ENCODE measurements at places on chromosomes 11 and 22.

GRCh38 chr11:78354408-78355308, 63.0 kb downstream of the GAB2 start:
- DNase-seq, result no peak

DNA sequence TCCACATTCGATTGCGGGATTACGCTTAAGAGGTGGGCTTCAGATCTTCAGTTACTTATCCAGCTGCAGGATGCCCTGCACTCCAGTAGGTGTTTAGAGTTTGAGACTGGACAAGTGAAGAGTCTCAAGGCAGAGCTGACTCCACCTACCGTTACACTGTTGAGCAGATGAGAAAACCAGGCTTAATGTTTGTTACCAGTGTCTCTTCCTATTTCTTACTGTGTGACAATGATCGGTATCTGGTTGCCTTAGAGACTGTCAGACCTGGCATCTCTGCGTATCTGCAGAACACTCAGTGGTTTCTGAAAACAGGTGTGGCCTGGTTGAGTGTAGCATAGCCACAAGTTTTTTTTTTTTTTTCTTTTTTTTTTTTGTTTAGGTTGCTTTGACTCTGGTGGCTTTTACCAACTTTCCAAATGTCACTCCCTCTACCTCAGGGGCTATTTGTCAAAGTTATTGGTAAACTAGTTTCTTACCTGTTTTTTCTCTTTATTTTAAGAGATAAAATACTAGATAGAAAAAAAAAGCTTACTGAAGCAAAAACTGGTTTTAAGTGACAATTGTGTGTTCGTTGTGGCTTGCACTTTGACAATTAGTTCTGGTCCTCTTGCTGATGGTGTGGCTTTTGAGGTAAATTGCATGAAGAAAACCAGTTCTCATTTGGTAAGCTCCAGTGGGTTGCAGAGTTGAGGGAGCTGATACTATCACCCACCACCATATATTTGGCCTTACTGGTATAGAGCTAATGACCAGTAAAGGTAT, 284.8 kb downstream of the ETS1 start:
- DNase-seq, result no peak

DNA sequence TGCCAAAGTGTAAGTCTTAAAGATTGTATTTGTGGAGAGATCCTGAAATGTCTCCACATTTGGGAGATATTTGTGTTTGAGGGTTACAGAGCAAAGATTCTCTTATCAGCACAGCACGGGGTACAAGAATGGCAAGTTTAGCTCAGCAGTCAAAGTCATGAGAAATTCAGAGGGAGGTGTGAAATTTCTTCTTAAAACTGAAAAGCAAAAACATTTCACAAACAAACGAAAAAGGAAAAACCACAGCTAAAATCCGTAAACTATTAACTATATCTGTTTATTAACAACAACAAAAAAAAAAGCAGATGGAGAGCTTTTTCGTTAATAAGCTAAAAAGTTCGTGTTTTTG, 40.9 kb upstream of the ETS1 start:
- DNase-seq, result no peak

DNA sequence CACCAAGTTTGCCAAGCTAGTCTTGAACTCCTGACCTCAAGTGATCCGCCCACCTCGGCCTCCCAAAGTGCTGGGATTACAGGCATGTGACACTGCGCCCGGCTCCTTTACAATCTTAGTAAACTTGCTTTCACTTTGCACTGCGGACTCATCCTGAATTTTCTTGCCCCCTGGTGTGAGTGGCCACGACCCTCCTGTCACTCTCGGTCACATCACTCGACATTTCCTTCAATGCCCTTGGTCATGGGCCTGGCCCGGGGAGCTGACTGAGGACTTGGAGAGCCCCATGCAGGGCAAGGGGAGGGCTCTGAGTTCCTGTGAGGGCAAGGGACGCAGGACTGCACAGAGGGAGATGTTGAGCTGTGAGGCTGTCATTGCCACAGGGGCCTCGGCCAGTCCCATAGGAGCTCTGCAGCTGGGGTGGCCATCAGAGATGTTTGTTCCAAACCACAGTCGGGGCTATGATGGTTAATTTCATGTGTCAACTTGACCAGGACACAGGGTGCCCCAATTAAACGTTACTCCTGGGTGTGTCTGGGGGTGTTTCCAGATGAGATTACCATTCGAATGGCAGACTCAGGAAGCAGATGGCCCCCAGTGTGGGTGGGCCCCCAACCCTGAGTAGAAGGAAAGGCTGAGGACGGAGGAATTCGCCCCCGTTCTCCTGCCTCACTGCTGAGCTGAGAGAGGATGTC, 21.2 kb downstream of the A4GALT start:
- DNase-seq, result no peak

GRCh38 chr11:19018901-19019300, 41.6 kb downstream of the MRGPRX2 start:
- no peak for DNase-seq

DNA sequence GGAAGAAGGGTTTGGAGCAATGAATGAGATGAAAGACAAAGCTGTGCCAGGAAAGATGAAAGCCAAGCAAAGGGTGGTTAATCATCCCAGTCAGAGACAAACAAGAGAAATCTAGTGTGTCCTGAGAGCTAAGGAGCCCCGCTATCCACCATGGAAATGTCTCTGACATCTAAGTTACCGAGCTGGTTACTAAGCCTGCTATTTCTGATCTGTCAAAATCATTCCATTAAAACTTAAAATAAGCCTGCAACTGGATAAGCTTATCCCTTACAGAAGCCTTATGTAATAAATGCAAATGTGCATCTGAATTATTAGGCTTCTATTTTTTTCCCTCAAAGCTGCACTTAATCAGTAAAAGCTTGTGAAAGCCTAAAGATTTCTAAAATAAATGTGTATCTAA, 22.1 kb upstream of the SESN3 start:
- DNase-seq, result no peak

DNA sequence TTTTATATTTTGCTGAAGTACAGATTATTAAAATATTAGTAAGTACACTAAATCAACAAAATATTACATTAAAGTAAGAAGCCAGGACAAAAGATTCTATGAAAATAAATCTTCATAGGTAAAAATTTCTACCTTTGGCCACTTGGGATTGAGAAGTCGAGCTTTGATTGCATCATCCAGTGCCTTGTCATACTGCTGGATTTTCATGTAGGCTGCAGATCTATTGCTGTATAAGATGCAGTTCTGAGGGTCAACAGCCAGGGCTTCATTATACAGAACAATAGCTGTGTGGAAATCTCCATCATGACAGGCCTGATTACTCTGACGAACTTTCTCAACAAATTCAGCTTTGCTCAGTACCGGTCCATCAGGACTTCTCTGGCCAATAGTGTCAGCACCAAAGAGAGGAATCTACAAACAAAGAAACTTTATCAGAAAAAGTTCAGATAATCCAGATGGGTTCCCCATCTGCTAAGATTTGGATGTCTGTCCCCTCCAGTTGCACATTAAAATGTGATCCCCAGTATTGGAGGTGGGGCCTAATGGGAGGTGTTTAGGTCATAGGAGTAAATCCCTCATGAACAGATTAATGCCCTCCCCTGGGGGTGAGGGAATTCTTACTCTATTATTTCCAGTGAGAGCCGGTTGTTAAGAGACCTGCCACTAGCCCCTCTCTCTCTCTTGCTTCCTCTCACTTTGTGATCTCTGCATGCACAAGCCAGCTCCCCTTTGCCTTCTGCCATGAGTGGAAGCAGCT, 50.0 kb downstream of the TTC28 start:
- no peak for DNase-seq

DNA sequence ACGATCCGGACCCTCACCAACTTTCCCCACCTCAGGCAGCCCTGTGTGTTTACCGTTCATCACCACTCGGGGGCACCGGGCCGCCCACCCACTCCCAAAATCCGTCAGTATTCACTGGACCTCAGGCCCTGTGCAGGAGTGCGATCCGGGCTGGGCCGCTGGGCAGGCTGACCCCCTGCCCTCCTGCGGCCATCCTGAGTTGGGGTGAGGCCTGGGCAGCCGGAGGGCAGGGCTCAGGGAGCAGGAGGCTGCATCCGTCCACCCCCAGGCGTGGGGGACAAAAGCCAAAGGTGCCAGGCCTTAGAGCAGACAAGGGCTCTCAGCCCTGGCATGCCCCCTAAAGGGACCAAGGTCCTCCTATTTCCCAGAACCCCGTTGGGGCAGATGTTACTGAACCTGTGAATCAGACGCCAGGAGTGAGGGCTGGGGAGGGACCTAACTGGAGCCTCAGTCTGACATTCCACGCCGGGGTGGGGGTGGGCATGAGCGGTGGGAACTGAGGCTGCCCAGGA, 16.8 kb upstream of the TMEM191C start:
- DNase-seq, result no peak

- no peak for DNase-seq
These were observed 43.9 kb downstream of the RRM1 start for GRCh38 chr11:4138497-4138896.

GRCh38 chr11:44267006-44267749, 42.8 kb downstream of the ALX4 start:
- DNase-seq, result no peak

- no peak for DNase-seq
These were observed 330.0 kb downstream of the DDX10 start for GRCh38 chr11:108994887-108995286.

- DNase-seq, result no peak
These were observed 2.4 kb downstream of the GAS2L1 start for GRCh38 chr22:29308791-29309262.

DNA sequence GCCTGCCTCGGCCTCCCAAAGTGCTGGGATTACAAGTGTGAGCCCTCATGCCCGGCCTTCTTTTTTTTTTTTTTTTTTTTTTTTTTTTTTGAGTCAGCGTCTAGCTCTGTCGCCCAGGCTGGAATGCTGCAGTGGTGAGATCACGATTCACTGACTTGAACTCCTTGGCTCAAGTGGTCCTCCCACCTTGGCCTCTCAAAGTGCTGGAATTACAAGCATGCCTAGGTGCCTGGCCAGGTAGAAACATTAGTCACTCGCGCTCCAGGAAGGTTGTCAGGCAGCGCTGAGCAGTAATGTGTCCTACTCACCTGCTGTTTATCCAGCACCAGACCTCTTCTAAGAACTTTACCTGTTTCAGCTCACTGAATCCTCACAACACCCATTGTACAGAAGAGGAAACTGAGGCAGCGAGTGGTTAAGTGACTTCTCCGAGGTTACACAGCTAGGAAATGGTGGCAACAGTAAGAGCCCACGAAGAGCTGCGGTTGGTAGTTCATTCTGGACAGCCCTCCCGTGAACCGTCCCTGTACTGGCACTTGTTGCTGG, 496 bp upstream of the CST6 start:
- no peak for DNase-seq

- DNase-seq, result no peak
These were observed 59.3 kb upstream of the WT1 start for GRCh38 chr11:32494629-32495028.

- DNase-seq, result no peak
These were observed 11.4 kb upstream of the OSBPL5 start for GRCh38 chr11:3176487-3176886.

DNA sequence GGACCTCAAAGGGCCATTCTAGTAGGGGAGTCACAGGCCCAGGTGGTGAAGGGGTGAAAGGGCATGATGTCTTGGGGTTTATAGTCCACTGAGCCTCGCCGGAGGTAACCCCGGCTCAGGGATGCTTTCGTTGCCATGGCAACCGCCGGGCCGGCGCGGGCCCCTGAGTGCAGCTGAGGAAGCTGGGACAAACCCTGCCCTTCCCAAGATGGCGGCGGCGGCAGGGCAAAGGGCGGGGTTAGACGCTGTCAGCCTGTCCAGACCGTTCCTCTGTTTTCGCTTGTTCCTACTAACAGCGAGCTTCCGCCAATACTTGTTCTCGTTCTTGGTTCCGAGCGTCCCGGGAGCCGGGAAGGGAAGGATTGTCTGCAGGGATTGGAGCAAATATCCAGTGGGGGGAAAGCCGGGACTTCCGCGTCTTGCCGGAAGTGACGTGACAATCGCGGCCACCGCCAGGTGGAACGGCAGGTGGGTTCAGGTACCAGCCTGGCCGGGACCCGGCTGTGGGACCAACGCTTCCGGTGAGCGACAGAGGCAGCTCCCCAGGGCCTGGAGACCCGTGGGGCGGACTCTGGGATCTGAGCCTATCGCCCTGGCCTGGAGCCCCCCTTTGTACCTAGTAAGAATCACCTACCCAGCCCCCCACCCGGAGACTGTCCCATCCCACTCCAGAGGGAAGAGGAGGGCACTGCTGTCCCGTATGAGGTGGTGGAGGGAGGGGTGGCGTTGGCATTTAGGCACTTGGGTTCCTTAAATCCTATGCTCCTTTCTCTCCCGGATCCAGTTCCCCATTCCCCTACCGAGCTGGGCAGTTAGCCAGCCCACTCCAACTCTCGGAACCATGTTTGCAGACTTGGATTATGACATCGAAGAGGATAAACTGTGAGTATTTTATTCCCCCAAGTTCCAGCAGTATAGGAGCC, at the start of gene PICK1:
Gene PICK1 (plus strand): TSS at position 436 of the 923 bp plus-strand sequence. CDS start 406 bp downstream, at position 842.
- peak; percentile 73 for DNase-seq

GRCh38 chr22:19615867-19616581, 91.8 kb upstream of the CLDN5 start:
- DNase-seq, result no peak

GRCh38 chr22:25027959-25028840, 75.7 kb downstream of the KIAA1671 start:
- no peak for DNase-seq

DNA sequence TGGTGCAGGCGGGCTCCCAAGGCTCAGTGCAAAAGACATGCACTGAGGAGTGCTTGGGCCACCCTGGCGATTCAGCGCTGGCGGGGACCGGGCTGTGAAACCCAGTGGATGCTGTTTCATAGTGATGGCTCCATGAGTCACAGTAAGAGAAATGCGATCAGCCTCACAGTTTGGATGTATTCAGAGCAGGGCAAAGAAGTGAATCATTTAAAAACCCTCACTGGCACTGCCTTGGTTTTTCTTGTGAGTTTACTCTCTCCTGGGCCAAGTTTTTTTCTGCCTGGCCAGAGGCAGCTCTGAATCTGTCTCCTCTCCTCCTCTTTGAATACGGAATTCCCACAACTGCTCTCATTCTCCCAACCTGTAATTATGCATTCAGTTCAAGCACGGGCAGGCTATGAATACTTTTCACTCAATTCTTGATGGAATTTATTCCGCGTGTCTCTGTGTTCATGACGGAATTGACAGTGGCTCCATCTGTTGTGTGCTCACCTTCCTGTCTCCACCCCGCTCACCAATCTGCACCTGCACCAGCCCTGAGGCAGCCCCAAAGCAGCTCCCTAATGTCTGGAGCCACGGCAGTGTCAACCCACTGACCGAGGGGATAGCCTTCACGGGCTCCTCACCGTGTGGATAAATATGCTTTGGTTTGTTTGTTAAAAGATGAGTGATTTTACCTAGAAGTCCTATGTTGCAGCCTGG, 14.9 kb downstream of the ADAMTS8 start:
- no peak for DNase-seq

DNA sequence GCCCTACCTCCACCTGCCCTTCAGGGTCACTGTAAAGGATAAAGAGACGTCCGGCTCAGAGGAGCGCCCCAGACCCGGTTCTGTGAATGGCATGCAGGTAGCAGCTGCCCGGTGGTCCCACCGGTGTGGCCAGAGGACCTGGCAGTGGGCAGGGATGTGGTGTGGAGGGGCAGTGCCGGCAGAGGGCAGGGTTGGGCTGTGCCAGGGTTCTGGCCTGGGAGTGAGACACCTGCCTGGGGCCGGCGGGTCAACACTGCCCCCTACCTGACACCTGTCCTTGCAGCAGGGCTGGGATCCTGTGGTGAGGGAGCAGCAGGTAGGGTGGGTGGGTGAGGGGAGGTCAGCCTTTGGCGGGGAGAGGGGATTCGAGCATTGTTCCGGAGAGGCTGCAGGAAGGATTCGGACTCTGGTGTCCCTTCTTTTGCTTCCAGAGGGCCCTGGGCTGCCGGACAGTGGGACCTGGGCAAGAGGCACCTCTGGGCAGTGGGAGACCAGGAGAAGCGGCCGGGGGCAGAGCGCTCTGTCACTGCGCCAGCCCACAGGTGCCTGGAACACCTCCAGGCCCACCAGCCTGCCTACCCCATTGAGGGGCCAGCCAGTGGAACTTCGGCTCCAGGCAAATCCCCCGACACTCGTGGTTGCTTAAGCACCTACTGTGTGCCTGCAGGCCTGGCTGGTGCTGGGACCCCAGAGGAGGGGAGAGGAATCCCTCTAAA, 1.6 kb upstream of the PHLDA2 start:
- DNase-seq, result no peak

All from esophagus squamous epithelium (tissue), 5 donors.